Spinal cord (tissue), 10 donors: ENCODE measurements at places on chromosomes 5 and 9. TPM values are rescaled to one million over a fixed set of nuclear protein-coding genes. Genes with fewer than 3 reads are reported as not detected.

DNA sequence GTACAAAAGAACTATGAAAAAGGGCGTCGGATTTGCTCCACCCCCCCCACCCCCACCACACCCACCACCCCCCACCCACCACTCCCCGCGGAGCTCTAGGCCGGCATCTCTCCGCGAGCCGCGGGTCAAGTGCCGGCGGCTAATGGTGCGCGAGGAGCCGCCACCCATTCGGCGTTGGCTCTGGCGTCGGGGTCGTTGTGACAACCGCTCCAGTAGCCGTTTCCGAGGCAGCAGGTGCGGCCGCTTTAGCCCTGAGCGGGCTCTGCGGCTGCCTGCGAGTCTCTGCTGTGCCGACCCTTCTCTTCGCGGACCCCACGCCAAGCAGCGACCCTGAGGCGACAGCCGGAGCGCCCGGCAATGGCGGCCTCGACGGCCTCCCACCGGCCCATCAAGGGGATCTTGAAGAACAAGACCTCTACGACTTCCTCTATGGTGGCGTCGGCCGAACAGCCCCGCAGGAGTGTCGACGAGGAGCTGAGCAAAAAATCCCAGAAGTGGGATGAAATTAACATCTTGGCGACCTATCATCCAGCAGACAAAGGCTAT lies at the start of gene PPP1R2B:
PPP1R2B (plus strand) TSS at position 90 of the 546 bp plus-strand sequence; CDS start at position 358, 268 bp downstream.
- no peak for DNase-seq

Gene DBH
- not detected for total RNA-seq

- DNase-seq, result no peak
Observed at GRCh38 chr9:33128570-33128969, 38.6 kb downstream of the B4GALT1 start.

Gene KCTD16
- total RNA-seq, result 5.3 TPM

GRCh38 chr5:61619289-61619688 lies 287.2 kb downstream of the ZSWIM6 start:
- no peak for DNase-seq
